ENCODE measurements at places on chromosomes 12 and 14. TPM values are rescaled to one million over a fixed set of nuclear protein-coding genes. Genes with fewer than 3 reads are reported as not detected.

DNA sequence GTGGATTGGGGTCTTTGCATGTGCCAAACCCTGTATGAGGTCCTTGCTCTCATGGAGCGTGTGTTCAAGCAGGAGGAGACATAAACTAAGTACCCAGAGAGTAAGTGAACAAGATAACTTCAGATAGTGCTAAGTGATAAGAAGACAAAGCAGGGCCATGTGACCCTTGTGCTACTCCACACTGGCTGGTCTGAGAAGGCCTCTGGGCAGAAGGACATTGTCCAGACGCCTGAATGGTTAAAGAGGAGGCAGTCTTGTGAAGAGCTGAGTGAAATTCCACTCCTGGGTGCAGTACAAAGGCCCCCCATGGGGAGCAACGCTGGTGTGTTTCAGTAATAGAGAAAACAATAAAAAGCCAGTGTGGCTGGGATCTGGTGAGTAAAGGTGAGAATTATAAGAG lies 93.3 kb upstream of the RIC8B start:
- DNase-seq = no peak

DNA sequence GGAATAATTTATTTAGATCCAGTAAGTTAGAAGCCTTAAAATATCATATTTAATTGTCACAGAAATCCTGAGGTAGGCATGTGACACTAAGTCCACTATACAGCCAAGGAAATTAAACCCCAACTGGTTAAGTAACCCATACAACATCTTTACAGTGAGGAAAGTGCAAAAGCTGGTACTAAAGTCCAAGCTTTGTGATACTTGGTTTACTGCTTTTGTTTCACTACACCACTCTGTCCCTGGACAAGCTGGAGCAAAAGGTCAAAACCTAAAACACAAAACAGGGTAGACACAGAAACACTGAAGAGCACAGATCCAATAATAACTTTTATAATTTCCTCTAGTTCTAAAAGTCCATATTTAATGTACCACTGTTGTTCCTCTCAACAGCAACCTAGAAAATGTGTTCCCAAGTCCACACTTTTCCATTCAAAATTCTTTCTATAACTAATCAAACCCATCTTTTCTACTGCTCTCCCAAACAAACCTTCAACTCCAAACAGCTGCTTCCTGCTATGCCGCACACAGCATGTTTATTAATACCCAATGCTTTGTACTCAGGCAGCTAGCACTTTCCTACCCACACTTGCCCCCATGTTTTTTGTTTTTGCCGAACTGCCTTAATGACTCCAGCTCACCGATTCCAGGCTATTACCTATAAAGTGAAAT lies 90.9 kb downstream of the MED13L start:
- no peak for DNase-seq

FGF23 gene
- 0.56 TPM for total RNA-seq

DNA sequence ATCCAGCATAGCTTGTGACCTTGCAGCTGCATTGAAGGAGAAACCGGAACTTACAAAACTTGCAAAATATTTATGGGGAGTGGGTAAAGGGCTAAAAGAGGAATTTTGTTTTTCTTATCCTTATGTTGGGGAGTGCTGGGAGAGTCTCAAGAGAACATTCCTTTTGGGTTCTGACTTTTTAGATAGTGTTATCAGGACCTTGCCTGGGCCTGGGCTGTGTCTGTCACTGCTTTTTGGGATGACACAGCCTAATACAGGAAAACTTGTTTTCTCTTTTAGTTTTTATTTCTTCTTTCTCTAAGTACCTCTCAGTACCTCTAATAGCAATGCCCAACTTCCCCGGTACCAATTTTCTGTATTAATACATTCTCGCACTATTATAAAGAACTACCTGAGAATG lies 850.6 kb downstream of the RPS29 start:
- DNase-seq = no peak

DNA sequence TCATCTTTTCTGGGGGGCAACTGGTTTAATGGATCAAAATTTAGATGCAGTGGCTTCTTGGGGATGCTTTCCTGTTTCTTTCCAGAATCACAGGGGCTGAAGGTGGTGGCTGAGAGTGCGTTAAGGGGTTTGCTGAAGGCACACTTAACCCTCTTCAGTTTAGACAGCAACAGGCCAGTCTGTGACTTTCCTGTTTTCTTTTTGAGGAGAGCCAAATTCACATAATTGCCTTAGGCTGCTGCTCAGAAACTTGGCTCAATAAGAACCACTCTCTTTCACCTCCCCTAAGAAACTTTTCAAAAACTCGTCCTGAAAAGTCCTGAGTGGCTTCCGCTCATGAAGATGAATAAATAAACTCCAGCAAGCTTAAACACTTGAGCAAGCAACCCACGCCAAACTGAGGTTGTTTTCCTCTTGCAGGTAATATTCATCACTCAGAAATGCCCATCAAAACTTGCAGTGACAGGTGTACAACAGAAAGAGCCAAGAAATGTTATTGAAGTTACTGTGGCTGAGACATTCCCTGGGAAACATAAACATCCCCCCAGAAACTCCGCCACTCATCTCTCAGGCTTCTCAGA lies 510.4 kb downstream of the TMEM132D start:
- DNase-seq = no peak

STON2 gene
- total RNA-seq = 71.0 TPM

FSCB gene
- total RNA-seq = 0.12 TPM

HOXC10 gene
- not detected for total RNA-seq

DNA sequence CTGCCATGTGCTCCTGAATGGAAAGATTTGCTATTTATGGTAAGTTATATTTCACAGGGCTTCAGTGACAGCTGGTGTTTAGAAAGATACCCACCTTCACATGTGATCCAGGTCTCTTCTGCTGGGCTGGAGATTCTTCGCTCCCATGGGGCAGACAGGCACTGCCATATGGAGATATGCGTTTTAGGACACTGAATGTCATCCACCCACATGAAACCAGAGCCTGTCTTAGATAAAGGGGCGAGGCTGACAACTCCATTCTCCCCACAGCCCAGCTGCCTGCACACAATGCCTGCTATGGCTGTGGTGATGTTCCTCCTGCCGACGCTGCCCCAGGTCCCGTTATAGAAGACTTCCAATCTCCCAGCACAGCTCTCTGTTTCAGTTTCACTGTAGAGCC lies 69.4 kb downstream of the ACSM4 start:
- DNase-seq = no peak

- no peak for DNase-seq
Observed at GRCh38 chr12:47082796-47083621, 3.2 kb upstream of the AMIGO2 start.

DNA sequence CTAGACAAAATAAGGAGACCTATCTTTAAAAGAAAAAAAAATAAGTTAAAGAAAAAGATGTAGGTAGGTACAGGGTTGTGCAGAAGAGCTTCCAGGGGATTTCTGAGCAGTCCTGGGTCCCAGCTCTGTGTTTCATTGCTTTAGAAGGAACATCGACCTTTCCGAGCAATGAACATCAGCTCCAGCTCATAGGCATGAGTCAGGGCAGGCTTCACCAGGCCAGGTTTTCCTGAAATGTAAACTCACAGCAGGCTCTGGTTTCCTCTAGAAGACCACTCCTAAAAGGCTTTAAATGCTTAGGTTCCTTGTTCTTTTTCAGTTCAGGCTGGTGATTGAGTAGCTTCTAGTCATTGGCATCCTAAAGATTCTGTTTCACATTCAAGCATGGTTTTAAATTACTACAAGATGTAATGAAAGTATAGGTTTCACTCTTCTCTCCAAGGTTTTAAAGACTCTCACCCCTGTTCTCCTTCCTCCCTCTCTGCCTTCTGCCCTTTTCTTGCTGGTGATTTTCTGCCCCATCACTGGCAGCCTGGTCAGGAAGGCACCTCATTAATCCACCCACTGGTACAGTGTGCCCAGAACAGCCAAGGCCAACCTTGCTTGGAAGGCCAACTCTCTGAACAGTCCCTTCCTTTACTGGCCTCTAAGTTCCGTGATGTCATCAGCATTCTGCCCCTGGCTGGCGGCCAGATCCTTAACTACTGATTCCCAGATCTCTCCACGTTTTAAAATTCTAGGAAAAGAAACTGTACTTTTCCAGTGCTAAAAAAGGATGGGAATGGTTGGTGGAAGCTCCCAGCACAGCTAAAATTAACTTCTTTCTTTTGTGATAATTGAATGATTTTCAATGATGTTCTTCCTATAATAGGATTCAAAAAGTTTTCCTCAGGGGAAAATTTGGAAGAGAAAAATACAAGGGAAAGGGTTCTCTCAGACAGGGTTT lies 109.4 kb upstream of the HIF1A start:
- DNase-seq = no peak

DNA sequence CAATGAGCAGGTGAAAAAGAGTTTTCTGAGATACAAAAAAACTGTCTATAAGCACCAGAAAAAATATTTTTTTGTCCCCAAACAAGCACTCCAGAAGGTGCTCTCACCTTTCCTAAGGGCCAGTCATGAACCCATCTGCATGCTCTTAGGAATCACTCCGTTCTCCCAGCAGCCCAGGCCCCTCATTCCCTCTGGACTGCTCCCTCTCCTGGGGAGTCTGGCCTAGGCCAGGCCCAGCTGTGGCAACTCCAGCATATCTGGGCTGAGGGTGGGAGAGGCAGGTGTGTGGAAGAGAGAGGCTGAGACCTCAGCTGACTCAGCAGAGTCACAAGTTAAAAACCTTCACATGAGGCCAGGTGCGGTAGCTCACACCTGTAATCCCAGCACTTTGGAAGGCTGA lies 54.6 kb downstream of the TRAFD1 start:
- no peak for DNase-seq

GRCh38 chr12:66709893-66710292 lies 31.0 kb upstream of the GRIP1 start:
- no peak for DNase-seq

- DNase-seq = no peak
Observed at GRCh38 chr14:57822081-57822480, 43.8 kb downstream of the SLC35F4 start.

GRCh38 chr14:60845523-60845922 lies 111.0 kb downstream of the MNAT1 start:
- DNase-seq = no peak

PPP4R4 gene
- total RNA-seq = 11.1 TPM

PRICKLE1 gene
- 51.7 TPM for total RNA-seq

- no peak for DNase-seq
Observed at GRCh38 chr14:76067536-76067935, 82.0 kb downstream of the IFT43 start.

GRCh38 chr12:127147724-127148123 lies 1119.2 kb upstream of the TMEM132C start:
- peak; percentile 53 for DNase-seq

GRCh38 chr14:68263563-68264259 lies 444.1 kb downstream of the RAD51B start:
- DNase-seq = no peak

DNA sequence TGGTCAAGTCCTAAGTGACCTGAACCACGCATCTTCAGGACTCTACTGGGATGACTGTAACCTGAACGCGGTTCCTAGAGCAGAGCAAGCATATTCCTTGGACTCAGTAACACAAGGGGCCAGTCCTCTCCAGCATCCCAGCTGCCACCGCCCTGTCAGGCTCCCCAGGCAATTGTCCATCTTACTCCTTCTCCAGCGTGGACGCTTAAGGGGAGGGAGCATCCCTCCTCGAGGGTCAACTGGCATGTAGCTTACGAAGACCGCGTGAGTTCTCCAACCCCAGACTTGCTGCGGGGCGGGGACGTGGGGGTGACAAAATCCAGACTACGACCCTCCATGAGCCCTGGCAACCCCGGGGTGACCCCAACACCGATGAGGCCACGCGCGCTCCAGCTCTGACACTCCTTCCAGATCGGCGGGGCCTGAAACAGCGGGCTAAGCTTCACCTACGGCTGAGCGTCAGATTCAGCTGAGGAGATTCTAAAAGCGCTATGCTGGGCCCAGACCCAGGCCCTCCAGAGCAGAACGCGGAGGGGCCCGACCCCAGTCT lies 846 bp upstream of the MTHFD1 start:
- peak; percentile 34 for DNase-seq

- DNase-seq = peak; percentile 79
Observed at GRCh38 chr14:103530390-103530789, 1.4 kb downstream of the TRMT61A start.

TNFRSF1A gene
- total RNA-seq = 36.7 TPM

DNA sequence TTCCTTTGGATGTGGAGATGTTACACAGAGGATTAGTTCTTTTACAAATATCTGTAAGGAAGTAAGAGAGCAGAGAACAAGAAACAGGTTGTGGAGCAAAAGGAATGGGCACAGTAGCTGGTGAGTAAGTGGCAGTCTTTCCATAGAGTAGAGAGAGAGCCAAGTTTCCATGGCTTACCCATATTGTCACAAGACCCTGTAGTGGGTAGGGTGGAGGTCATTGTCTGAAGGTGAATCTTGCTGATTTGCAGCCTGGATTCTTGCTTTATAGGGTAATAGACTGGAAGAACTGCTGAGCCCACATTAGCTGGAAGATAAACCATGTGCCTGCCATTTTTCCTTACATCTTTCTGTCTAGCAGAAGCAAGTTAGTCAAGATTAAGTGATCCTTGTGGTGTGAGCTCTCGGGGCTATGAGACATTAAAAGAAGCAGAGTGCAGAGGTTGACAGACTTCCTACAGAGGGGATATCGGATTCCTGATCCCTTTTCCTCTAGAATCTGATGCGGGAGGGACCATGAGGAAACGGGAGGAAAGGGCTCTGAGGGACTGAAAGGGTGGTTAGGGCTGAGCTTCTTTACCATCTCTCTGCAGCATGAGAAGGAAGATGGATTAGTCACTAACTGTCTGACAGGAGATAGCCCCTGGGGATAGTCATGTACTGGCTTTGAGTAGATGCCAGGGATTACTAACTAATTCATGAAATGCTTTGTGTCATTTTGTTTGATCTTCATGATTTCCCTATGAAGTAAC lies 44.0 kb upstream of the LRTM2 start:
- no peak for DNase-seq

COX8C gene
- not detected for total RNA-seq

GRCh38 chr14:93011650-93012325 lies 88.8 kb downstream of the CHGA start:
- no peak for DNase-seq

- no peak for DNase-seq
Observed at GRCh38 chr12:52254180-52254964, 20.1 kb upstream of the KRT86 start.

DNA sequence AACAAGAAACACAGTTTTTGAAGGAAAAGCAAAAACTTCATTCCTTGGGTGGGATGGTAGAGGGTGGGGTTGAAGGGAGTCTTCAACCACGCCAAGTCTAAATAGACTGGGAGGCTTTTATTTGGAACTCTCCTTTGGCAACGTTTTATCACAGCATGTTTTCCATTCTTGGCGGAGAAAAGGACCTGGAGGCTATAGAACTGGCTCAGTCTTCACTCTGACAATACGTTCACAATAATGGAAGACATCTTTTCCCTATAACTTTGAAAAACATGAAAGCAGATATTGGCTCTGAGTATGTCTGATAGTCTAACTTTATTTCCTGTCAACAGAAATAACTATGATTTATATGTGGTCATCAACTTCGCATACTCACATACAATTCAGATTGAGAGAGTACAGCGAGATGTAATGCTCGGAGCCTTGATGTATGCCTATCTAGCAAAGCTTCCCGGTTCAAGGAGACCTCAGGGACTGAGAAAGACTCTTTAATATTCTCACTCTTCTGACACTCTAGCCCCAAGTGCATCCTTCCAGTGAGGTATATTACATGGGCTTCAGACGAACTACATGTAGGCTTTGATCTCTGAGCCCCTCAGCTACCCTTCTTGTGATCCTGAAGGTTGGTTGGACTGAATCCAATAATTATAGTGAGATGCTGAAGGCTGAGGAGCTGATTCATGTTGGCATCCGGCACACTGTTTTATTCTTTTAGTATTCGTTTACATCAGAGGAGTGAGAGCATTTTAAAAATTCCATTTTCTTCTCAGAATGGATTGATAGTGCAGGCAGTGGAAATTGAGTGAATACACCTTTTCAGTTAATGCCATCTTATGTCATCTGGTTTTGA lies 14.0 kb downstream of the TMEM30B start:
- no peak for DNase-seq

APOF gene
- total RNA-seq = not detected

LMO3 gene
- total RNA-seq = 15.1 TPM
